ENCODE measurements at places on chromosomes 16 and 17. TPM values are rescaled to one million over a fixed set of nuclear protein-coding genes. Genes with fewer than 3 reads are reported as not detected.

- H3K27me3 ChIP-seq = no peaks in the 10 kb centered on the region
- peaks cover 2% of the 10 kb centered on the region for H3K36me3 ChIP-seq
These were observed 540 bp upstream of the ACLY start for GRCh38 chr17:41919165-41919817.

DNA sequence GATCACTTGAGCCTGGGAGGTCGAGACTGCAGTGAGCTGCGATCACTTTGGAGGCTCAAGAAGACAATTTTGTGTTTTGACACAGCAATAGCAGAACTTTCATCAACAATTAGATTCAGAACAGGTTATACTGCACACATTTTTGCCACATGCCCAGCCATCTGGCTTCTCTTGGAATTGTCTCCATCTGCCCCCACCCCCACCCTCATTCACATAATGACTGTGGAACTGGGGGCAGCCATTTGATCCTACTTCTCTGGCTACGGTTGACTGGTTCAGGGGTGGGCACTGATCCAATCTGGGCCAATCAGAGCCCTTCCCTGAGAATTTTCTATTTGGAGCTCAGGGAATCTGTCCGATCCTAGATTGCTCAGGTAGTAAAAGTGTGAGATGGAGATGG is 14.0 kb downstream of the TMEM92 start:
- H3K27me3 ChIP-seq = peaks cover 2% of the 10 kb centered on the region
- no peak for DNase-seq
- no peak overlapping the region for H3K27ac ChIP-seq
- peaks cover 23% of the 10 kb centered on the region for H3K4me1 ChIP-seq

- H3K27ac ChIP-seq = no peak overlapping the region
- H3K4me3 ChIP-seq = peak overlapping the region; percentile 88
- DNase-seq = peak; percentile 41
- H3K36me3 ChIP-seq = no peaks in the 10 kb centered on the region
- H3K4me1 ChIP-seq = peaks cover 10% of the 10 kb centered on the region
These were observed 8.9 kb downstream of the OR4D1 start for GRCh38 chr17:58156839-58157803.

DNA sequence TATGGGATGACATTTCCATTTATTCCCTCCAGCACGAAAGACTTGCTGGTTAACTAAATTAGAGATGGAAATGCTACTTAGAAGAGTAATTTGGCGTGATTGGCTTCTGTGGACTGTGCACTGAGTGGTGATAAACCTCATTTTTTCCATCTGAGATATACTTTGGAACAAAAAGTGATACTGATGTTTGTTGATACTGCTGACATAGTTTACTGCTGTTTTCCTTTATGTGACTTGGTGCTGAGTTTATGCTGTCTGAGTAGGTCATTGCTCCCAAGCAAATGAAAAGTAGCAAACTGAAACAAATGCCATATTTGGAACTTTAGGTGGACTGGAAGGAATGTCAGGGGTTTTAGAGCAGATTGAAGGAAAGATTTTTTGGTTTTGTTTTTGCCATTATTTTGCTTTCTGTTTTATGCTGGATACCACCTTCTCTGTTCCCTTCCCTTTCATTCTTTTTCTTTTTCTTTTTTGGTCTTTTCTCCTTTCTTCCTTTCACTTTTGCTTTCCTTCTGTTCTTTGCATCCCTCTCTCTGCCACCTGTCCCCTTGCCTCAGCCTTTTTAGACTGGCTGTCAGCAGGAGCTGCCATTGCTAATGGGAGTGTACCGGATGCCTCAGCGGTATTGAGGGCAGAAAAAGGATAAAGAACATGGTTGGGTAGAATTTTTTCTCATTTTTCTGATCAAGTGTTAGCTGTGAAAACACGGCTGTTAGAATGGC is 41.8 kb downstream of the NUP93 start:
- no peak for DNase-seq
- no peak overlapping the region for H3K4me3 ChIP-seq
- no peak overlapping the region for H3K27ac ChIP-seq

- peak overlapping the region; percentile 10 for H3K27ac ChIP-seq
- H3K36me3 ChIP-seq = peaks cover 24% of the 10 kb centered on the region
- peaks cover 27% of the 10 kb centered on the region for H3K4me1 ChIP-seq
- H3K4me3 ChIP-seq = no peak overlapping the region
- no peak for DNase-seq
These were observed 52.0 kb downstream of the COTL1 start for GRCh38 chr16:84565669-84566495.

ELMO3 gene
- 4.5 TPM for total RNA-seq

DNA sequence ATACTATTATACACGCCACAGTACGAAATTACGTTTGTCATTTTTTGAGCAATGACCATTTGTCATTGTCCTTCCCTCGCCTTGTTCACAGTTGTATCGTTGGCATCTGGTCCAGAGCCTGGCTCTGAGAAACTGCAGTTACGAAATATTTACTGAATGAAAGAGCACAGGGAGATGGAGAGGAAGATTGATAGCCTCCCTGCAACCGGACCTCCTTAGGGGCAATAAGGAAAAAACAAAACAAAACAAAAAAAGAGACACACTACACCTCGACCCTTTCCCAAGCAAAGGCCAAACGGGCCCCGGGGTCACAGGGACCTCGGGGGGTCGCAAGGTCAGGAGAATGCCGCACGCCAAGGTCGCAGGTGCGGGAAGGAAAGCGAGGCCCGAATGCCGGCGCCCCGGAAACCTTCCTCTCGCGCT is 857 bp downstream of the GOT2 start:
- peaks cover 25% of the 10 kb centered on the region for H3K4me1 ChIP-seq
- peaks cover 2% of the 10 kb centered on the region for H3K27me3 ChIP-seq
- H3K27ac ChIP-seq = peak overlapping the region; percentile 32
- no peaks in the 10 kb centered on the region for H3K36me3 ChIP-seq

Data from neural crest cell (in vitro differentiated cells).